ENCODE measurements at places on chromosomes 11 and 22. TPM values are rescaled to one million over a fixed set of nuclear protein-coding genes. Genes with fewer than 3 reads are reported as not detected.

KRTAP5-1 gene
- not detected for total RNA-seq

SLC22A8 gene
- total RNA-seq, result 0.15 TPM

BLID gene
- total RNA-seq, result 5.8 TPM

GRCh38 chr22:31155422-31155821 lies 4.6 kb upstream of the RNF185 start:
- no peak for ATAC-seq

Measured in motor neuron (in vitro differentiated cells).